ENCODE measurements at places on chromosomes 1 and 21.
A peak's percentile ranks its signal among the peaks of the same experiment; 100 is the strongest.

DNA sequence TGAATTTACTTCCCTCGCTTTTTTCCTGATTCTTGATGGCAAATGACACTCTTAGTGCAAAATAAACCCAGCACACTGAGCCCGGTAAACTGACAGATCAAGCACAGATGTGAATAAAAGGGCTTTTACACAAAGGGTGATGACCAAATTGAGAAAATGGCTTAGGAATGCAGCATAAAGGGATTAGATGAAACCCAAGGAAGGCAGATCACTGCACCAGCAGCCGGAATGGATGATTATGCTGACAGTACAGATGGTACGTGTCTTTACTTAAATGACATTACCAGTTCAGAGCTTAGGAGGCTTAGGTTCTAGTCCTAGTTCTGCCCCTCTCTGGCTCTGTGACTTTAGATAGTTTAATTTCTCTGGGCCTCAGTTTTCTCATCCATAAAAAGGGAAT is 12.0 kb downstream of the PKP1 start:
- no peak for DNase-seq

- DNase-seq: no peak
Observed at GRCh38 chr1:117501281-117501680, 104.6 kb upstream of the TENT5C start.

- no peak for DNase-seq
Observed at GRCh38 chr1:15799928-15800835, 7.3 kb downstream of the UQCRHL start.

DNA sequence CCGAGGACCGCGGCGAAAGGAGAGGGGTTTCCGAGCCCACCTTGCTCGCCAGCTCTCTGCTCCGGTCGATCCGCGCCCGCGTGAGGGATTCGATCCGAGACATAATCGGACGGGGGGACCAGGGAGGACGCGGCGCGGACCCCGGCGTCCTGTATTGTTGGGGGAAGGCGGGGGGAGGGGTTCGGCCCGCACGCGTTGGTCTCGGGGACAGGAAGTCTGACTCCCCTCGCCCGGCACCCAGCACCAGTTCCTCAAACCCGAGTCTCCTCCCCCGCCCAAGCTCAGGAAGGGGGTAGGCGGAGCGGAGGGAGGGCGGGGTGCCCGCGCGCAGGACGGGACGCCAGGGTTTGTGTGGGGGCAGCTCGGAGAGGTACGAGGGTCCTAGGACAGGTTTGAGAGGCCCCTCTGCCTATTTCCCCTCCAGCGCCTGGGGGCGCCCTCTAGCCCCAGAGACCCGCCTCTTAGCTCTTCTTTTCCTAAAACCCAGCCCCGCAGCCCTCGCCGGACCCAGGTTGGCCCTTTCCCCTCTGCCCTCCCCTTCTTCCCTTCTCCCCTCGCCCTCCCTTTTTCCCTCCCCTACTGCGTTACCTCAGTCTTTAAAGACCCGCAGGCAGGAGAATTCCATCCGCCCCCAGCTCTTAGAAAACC is at the start of gene ARHGEF2:
Gene ARHGEF2 (minus strand): TSS at position 223 of the 648 bp plus-strand sequence. CDS start 120 bp downstream, at position 103.
- no peak for DNase-seq

- DNase-seq: no peak
Observed at GRCh38 chr1:93619507-93620171, 62.0 kb downstream of the BCAR3 start.

GRCh38 chr21:39661121-39661520 is 48.4 kb downstream of the B3GALT5 start:
- DNase-seq: no peak

GRCh38 chr1:43585557-43585956 is 54.9 kb downstream of the PTPRF start:
- DNase-seq: no peak

- DNase-seq: peak; percentile 6
Observed at GRCh38 chr1:197618061-197618460, 157.2 kb downstream of the DENND1B start.

DNA sequence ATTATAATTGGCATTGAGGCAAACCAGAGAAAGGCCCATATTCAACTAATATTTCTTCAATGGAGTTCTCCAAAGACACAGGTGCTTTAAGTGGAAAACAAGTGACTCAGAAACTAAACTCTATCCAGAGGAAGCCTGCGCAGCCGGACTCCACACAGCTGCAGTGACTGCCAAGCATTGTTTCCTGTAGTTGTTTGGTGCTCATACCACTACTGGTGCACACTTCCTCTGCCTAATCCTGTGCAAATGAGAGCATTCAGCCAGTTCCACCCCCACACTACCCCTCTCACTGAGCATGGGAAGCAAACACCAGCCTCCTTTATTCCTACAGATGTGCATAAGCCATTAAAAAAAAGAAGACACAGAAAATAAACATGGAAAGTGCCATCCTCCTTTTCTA is 102.9 kb downstream of the VAV3 start:
- no peak for DNase-seq
